ENCODE measurements at places on chromosomes 7 and 10.

DNA sequence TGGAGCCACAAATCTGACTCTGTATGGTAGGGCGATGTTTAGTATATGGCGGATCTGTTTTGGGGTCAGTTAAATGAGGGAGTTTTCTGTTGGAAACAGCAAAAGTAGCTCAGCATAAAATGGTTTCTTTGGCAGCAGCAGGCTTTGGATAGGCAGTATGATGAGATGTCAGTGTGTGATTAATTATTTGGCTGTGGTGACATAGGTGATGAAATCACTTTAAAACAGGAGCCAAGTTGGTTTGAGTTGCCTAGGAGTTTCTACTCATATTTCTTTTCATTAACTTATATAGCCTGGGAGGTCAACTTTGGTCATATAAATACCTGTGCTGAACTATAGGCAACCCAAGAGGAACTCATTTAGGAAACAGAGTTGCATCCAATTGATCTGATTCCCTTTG is 291.2 kb downstream of the LRMDA start:
- no peak for DNase-seq

DNA sequence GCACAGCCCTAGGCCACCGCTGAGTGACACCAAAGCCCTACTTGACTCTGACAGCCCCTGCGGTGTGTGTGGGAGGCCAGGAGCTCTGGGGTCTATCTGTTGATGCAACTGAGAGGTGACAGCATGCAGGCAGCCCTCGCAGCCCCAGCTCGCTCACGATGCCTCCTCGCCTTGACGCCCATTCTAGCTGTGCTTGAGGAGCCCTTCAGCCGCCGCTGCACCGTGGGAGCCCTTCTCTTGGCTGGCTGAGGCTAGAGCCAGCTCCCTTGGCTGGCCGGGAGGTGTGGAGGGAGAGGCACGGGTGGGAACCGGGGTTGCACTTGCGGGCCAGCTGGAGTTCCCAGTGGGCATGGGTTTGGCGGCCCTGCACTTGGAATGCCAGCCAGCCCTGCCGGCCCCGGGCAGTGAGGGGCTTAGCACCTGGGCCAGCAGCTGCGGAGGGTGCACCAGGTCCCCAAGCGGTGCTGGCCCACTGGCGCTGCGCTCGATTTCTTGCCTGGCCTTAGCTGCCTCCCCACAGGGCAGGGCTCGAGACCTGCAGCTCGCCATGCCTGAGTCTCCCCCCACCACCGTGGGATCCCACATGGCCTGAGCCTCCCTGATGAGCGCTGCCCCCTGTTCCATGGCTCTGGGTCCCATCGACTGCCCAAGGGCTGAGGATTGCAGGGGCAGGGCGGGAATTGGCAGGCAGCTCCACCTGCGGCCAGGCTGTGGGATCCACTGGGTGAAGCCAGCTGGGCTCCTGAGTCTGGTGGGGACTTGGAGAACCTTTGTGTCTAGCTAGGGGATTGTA is 31.6 kb upstream of the POM121L12 start:
- DNase-seq = no peak

GRCh38 chr10:105274556-105275070 is 633.5 kb downstream of the SORCS3 start:
- no peak for DNase-seq

GRCh38 chr7:44566680-44567079 is 7.0 kb downstream of the DDX56 start:
- no peak for DNase-seq

DNA sequence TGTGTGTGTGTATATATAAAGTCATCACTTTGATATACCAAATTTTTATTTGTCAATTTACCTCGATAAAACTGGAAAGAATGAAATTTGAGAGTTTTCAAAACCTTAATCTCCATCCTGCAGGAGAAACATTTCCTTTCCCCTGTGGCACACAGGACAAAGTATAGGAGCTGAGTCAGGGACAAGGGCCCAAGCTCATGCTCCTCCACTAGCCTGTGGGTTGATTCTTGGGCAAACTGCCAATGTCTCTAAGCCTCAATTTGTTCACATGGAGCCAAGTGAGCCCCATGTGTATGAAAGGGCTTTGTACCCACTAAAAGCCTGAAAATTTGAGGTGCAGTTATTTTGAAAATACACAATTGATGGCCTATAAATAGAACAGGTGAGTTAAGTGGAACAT is 60.3 kb upstream of the IL6 start:
- no peak for DNase-seq

DNA sequence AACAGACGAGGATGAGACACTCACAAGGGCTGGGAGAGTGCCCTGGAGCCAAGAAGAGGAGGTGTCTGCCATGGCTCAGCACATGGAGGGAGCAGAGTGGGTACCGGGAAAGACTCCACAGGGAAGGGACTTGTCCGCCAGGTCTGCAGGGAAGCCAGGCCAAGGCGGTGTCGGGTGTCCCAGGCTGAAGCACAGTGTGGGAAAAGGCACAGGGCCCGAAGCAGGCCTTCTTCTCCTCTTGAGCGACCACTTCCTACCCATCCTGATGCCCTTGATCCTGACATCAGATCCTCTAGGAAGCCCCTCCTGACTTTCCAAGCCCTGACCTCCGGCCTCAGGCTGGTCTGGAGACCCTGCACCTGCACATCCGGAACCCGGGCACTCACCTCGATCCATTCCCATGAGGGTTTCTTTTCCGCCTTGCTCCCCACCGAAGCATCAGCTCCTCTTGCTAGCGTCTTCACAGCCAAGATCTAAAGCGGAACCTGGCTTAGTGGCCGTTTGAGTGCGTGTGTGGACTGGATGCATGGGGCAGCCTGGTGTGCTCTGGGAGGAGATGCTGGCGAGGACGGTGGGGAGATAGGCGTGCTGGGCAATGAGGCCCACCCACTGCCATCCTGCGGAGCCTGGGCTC is 8.5 kb downstream of the CALML3 start:
- no peak for DNase-seq

- DNase-seq = no peak
Observed at GRCh38 chr7:31688996-31689395, 2.0 kb downstream of the PPP1R17 start.

- DNase-seq = no peak
Observed at GRCh38 chr7:38051786-38052185, 126.3 kb upstream of the STARD3NL start.

- no peak for DNase-seq
Observed at GRCh38 chr7:35747611-35748010, 52.7 kb upstream of the HERPUD2 start.

GRCh38 chr10:11401264-11402235 is 209.9 kb downstream of the USP6NL start:
- DNase-seq = no peak

GRCh38 chr10:4453950-4454349 is 372.1 kb upstream of the AKR1E2 start:
- DNase-seq = no peak

DNA sequence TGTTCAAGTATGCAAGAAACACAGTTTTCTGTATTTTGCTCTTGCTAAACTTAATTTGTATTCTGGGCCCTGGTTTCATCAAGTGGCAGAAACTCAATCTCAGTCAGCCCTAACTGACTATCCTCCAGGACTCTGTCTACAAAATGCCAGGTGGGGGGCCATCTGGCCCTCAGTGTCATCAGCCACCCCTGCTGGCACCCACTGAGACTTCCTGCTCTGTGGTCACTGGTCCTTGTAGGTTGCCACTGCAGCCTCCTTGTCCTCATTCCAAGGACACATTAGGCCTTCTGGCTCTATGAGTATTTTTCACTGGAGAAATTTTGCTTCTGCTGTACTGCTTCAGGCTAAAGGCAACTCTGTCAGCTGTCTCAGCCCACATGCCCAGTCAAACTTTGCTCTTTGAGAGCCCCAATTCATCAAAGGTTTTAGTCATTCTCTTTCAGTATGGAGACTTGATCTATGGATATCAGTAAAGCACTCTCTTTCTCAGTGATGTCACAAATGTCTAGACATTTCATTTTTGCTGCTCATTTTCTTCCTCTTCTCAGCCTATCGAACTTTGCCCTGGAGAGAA is 163.6 kb downstream of the KCND2 start:
- no peak for DNase-seq

DNA sequence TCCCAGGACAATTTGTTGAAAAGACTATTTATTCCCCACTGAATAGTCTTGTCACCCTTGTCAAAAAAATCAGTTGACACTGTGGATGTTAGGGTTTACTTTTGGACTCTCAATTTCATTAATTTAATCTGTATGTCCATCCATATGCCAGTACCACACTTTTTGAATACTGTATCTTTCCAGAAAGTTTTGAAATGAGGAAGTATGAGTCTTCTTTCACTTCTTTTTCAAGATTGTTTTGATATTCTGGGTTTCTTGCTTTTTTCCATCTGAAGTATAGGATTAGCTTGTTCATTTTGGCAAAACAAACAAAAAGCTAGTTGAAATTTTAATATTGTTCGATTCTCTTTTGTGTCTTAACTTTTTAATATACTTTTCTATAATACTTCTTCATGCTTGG is 21.7 kb downstream of the KLHDC10 start:
- no peak for DNase-seq

GRCh38 chr7:52944921-52945320 is 90.5 kb upstream of the POM121L12 start:
- DNase-seq = no peak

DNA sequence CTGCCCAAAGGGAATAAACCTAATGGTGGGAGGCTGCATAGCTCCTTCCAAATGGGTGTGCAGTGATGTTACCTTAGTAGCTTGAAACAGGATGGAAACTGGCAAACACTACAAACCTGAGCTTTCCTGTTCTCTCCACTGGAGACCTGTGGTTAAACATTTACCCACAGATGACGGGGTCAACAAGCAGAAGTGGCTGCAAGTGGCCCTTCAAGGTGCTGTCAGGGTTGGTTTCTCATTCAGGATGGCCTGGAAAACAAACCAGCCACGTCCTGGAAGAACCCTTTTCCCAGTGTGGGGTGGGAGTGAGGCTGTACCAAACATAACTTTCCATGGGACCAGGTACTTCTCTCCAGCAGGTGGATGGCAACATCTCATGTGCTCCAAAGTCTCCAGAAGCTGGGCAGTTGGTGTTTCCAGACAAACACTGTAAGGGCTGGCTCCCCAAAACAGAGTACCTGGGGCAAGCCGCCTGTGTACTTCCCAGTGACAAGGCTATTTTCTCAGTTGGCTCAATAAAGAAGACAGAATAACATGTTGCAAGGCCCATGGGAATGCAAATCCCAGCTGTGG is 67.5 kb downstream of the DNAJB9 start:
- DNase-seq = no peak

GRCh38 chr7:75776295-75776971 is 4.4 kb upstream of the CCL26 start:
- DNase-seq = no peak
